CD4-positive, alpha-beta T cell (primary cell): ENCODE measurements at places on chromosomes 6 and 20.

DNA sequence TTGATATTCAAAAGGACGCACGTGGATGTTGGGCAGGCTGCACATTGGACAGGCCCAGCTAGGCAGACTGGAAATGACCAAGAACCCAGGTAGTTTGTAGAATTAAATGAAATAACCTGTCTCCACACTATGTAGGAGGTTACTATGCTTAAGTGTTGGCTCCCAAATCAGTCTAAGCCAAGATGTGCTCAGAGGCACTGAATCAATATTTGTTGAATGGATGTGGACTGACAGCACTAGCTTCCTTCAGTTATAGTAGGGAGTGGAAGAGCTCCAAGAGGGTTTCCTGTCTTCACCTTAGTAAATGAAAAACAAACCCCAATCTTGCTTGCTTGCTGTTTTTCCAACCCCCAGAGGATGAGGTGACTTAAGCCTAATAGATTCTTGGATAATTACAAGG lies 180.5 kb downstream of the JARID2 start:
- no peak for DNase-seq

- no peak for DNase-seq
Observed at GRCh38 chr20:8568075-8568474, 436.0 kb downstream of the PLCB1 start.

DNA sequence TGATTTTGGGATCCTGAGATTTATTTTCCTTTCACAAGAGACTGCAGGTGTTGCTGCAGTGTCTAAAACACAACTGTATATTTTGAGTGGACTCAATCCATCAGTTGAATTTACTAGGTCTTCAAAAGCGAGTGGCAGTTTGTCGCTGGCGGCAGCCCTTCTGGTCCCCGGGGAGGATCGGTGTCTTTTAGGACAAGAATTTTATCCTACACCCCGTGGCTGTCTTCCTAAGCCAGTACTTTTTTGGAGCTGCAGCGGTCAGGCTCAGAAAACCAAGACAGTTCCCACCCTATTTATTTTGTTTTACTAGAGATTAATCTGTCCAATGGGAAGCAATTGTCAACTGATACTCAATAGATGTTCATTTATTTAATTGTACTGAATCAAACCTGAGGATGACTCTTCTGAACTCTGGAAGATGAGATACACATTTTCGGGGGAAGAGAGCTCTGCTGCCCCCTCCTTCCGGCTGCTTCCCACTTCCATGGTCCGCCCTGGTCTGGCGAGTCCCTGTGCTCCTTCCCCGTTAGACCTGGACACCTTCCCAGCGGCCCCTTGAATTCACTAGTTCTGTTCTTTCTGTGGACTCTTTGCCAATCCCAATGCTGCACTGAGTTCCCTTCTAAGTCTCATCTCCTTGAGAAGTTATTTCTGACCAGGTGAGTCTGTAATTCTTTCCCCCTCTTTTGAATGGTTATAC lies 90.6 kb downstream of the ERMARD start:
- DNase-seq: no peak

DNA sequence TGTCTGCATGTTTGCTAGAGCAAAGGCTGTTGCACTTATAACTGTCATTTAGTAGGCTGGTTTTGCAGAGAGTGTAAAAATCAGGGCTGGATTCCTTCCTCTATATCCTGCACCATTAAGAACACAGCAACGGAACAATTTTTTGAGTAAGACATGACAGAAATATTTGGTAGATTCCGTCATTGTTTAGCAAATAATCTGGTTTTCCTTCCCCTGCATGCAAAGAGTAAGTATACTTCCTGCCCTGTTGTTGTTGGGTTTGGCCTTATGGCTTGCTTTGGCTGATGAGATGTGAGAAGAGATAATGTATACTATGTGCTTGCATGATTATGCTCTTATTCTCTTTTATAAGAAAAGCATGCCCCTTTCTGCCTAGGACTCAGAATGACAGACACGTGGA lies 23.8 kb downstream of the MANEA start:
- no peak for DNase-seq

DNA sequence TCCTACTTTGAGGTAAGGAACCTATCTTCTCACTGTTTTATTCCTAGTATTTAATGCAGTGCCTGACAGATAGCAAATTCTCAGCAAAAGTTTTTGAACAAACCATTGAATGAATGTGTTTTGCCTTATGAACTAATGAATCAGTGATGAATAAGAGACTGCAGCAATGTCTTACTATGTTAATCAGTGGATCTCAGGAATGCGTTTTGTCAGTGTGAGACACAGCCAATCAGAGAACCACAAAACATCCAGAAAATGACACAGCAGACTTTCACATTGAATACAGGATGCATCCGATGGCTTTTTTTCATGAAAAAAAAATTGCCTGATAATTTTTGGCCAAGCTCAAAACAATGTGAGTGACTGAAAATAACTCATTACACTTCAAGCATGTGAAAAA lies 270.5 kb downstream of the BMP2 start:
- no peak for DNase-seq

DNA sequence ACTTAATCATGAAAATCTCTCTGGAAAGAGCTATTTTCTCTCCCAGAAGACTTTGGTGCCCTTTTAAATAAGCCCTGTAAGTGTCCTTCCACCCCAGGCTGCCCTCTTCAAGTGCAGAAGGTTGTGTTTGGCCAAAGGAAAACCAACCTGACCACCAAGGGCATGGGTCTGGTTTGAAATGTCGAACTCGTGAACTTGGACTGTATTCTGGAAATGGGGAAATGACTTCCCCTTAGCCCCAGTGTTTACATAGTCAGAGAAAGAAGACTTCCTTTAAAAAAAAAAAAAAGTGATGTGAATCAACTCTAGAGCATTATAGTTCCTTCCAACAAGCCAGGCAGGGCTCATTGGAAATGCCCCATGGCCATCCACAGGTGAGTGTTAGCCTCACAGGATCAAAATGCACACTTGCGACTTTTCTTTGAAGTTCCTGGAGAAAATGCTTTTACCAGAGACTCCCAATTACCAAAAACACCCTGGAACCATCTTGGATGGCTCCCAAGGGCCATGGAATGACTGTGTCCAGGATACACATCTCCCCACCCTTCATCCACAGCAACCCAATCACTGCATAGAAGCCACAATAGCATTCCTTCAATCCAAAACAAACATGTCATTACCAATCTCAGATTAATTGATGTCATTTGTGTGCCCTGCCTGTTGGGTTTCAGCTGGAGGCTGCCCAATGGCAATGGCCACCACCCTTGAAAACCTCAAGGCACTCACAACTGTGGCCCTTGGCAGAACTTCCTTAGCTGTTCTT lies 133.8 kb downstream of the CLIC5 start:
- DNase-seq: no peak

DNA sequence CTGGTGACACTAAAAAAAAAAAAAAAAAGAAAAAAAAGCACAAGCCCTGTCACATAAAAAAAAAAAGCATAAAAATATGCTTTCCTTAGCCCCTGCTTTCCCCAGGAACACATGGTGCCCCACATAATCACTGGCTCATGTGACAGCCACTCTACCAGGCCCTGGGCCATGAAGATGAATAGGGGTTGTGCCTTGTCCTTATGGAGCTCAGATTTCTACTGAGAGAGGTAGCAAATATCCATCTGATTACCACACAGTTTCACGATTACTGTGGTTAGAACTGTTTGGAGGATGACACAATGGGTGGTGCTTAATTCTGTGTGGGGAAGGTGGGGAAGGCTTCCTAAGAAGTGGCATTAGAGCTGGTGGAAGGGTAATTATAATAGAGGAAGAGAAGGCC lies 9.3 kb downstream of the RAET1E start:
- no peak for DNase-seq

DNA sequence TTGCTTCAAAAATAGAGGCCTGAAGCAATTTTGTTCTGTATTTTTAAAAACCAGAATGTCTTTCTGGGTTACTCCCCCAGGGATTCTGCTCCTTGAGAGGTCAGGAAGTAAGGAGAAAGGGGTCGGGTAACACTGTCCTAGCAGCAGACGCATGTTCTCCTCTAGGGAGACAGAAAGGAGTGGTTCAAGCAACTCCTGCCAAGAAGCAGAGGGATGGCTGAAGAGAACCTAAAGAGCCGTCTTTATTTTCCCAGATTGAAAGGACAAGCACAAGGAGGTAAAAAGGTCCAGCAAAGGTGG lies 58.0 kb upstream of the SLC4A11 start:
- DNase-seq: no peak

DNA sequence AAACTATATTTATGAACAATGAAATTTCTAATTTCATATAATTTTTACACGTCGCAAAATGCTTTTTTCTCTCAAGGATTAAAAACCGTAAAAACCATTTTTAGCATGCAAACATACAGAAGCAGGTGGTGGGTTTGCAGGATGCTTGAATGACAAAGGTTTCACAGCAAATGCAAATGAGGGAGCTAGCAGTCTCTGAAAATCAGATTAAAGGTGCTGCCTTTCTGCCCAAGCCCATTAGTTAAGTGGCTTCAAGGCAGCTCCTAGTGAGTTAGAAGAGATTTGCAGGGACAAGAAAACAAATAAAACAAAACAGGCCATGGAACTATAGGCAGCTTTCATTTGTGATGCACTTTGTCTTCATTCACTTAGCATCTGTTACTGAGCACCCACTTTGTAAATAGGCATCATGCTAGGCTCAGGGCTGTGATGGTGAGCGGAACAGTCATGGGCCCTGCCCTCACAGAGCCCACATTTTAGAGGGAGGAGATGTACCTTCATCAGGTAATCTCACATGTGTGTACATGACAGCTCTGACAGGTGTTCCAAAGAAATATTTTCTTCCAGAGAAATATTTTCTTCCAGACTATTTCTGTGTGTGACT lies 29.5 kb downstream of the NAPB start:
- DNase-seq: no peak
